Epithelial cell of proximal tubule (primary cell): ENCODE measurements at places on chromosomes 13 and 19. TPM values are rescaled to one million over a fixed set of nuclear protein-coding genes. Genes with fewer than 3 reads are reported as not detected.

The C1QTNF9 gene
- not detected in 2 replicates for total RNA-seq

The ICAM1 gene
- total RNA-seq, result 17.1 and 36.3 TPM in 2 replicates

DNA sequence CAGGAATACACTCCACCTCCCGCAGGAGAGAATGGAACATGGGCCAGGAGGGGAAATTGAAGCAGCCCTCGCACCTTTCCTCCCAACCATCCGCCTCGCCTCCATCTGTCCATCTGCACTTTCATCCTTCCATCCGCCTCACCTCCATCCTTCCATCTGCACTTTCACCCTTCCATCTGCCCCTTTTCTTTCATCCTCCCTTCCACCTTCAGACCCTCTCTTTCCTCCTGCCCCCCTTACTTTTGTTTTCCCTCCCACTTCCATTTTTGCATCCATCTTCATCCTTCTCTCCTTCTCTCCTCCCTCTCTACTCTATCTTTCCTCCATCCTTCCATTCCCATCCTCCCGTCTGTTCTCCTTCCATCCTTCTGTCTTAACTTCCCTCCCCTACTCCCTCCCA lies 92.2 kb upstream of the ZNF536 start:
- no peak for DNase-seq

GRCh38 chr19:29489172-29489951 lies 36.4 kb upstream of the VSTM2B start:
- no peak for DNase-seq

DNA sequence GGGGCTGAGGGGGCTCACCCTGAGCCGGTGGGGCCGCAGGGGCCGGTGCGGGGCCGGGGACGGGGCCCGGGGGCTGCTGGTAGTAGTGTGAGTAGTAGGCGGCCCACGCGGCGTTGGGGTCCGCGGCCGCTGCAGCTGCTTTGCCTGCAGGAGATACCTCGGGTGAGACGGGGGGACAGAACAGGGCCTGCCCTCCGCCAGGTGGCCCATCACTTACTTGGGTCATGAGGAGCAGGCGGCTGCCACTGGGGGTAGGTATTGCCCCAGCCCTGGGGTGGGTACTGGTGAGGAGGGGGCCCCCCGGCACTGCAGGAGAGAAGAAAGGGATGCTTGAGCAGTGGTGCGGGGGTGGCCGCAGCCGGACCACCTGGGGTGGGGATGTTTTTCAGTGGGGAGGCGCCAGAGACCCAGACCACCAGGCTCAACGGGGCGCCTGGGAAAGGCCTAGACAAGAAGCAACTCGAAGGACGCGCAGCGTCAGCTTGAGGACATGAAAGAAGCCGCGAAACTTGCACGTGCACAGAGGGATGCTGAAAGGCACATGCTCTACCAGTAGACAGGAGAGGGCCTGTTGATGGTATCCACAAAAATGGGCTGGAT lies 8.9 kb downstream of the KHSRP start:
- DNase-seq, result no peak

DNA sequence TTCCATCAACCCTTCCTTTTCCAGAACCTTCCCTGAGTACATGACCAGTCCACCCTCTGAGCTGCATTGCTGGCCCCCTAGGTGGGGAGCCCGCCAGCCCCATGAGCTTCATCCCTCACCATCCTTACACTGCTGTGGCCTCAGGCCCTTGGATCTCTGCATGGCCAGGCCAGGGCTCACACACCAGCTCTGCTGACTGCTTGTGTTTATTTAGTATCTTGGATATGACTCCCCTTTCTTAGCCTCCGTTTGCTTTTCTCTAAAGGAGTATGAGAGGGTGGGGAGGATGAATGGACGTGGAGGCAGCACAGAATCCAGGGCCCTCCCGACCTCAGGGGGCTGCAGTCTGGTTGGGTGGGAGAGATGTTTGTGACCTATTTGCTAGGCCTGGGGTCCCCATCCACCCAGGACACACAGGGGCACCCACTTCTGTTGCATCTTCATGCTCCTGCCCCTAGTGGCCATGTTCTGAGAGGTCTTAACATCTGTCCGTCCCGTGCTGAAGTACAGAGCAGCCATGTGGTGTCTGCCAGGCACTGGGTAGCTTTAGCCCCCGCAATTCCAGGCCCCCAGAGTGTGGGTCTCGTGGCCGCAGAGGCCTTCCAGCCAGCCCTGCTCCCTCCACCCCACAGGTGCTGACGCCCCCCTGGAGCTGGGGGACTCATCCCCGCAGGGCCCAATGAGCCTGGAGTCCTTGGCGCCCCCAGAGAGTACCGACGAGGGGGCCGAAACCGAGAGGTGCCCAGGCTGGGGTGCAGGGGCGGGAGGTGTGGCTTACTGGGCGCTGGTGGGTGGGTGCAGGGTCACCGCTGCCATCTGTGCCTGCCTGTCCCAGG lies 13.0 kb downstream of the ARHGEF1 start:
- DNase-seq, result no peak

DNA sequence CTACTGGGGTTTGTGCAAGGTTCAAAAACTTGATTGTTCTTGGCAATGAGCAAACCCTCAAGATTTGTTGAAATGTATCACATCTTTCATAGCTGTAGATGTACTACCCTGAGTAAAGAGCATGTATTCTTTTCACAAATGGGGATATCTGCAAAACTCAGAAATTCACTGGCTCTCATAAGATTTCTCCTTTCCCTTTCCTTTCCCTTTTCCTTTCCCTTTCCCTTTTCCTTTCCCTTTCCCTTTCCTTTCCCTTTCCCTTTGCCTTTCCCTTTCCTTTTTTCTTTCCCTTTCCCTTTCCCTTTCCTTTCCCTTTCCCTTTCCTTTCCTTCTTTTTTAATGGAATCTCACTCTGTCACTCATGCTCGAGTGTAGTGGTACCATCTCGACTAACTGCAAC lies 69.1 kb downstream of the FNDC3A start:
- DNase-seq, result no peak

DNA sequence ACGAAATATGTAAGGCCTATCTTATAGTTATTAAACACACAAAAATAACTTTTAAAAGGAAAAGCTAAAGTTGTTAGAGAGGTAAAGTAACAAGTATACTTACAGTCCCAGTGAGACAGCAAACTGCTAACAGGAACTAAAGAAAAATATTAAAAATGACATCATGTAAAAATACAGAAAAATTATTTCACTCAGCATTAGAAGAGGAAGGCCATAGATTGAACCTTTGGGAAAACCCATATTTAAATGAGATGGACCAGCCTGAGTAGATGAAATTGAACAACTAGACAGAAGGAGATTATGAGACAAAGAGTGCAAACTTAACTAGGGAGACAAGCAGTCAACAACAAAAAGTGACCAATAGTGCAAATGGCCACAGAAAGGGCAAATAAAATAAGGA lies 49.4 kb downstream of the LNX2 start:
- no peak for DNase-seq

- no peak for DNase-seq
These were observed 400 bp upstream of the SERP2 start for GRCh38 chr13:44373247-44373600.

DNA sequence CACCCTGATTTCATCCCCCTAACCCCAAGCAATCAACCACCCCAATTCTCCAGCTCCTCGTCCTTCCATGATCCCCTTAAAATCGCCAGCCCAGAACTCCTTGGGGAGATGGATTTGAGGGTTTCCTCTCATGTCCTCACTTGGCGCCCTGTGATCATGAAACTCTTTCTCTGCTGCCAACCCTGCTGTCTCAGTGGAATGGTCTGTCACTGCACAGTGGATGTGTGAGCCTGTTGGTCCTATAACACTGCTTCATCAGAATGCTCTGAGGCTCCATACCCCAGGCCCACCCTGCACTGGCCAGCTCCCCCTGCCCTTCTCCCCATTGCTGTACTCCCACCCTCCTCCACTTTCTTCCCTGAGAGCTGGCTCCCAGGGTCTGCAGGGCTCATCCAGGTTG lies 12.6 kb upstream of the ZNF792 start:
- no peak for DNase-seq

The SERPINE3 gene
- total RNA-seq, result 0.07 TPM in 1 of 2 replicates, not detected in the other

The KLHL26 gene
- total RNA-seq, result 5.1 and 16.5 TPM in 2 replicates

- no peak for DNase-seq
These were observed 9.9 kb downstream of the FXYD5 start for GRCh38 chr19:35164418-35164817.

- no peak for DNase-seq
These were observed 628 bp downstream of the CAPN12 start for GRCh38 chr19:38743394-38744297.

- DNase-seq, result no peak
These were observed 77.2 kb upstream of the TMTC4 start for GRCh38 chr13:100751826-100752225.

DNA sequence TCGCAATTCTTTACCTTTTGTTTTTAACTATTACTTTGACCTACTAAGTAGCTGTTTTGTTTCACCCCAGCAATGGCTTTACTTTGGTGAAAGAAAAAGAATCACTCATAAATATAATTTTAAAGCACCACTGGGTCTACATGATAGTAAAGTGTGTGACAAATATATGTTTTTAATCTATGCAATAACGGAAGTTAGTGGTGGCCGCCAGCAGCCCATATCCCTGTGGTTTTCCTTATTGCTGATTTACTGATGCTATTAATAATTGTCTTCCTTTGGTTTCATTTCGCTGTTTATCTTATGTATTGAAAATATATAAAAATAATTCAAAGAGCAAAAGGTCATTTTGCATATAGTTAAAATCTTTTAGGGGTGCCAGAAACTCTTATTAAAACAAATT lies 491.3 kb downstream of the DIAPH3 start:
- no peak for DNase-seq
